Stimulated activated CD4-positive, alpha-beta T cell treated with anti-CD3 and anti-CD28 coated beads, Interleukin-1b, Interleukin-23, amount 100 ng/mL, for 1 hour (primary cell): ENCODE measurements at places on chromosomes 1 and 21.

DNA sequence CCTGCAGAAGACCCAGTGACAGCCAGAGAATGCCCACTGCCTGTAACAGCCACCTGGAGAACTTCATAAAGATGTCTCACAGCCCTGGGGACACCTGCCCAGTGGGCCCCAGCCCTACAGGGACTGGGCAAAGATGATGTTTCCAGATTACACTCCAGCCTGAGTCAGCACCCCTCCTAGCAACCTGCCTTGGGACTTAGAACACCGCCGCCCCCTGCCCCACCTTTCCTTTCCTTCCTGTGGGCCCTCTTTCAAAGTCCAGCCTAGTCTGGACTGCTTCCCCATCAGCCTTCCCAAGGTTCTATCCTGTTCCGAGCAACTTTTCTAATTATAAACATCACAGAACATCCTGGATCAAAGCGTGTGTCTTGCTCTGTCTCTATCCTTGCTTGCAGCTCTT lies 14.7 kb upstream of the PINK1 start:
- DNase-seq = no peak

DNA sequence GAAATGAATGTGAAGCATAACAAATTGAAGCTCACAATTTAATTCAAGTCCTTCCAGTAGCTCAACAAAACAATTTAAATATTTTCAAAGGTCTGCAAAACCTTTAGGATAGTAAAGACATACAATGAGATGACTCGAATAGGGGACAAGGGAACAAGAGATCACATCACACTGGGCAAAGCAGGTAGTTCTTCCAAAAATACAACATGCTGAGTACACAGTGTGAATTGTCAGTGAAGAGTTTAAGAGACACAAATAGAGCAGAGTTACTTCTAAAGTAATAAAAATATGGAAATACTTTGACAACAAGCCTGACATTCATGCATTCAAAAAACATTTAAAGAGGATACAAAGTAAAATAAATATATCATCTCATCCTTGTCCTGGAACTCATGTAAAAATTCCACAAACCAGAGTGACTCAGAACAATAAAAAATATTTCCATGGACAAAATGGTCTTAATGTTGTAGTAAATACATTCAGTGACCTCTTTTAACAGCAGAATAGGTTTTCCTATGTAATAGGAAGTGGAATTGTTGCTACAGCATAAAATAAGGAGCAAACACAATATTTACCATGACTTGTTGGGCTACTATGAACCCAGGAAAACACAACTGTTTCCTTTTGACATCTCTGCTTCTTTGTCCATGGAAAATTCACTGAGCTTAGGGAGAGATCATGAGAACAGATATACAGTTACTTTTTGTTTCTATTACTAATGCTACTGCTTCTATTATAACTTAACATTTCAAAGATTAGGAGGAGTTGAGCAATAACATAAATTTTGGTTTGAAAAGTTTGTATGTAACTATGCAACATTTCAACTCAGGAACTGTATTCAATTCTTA lies 83.7 kb upstream of the BCL10 start:
- DNase-seq = no peak

DNA sequence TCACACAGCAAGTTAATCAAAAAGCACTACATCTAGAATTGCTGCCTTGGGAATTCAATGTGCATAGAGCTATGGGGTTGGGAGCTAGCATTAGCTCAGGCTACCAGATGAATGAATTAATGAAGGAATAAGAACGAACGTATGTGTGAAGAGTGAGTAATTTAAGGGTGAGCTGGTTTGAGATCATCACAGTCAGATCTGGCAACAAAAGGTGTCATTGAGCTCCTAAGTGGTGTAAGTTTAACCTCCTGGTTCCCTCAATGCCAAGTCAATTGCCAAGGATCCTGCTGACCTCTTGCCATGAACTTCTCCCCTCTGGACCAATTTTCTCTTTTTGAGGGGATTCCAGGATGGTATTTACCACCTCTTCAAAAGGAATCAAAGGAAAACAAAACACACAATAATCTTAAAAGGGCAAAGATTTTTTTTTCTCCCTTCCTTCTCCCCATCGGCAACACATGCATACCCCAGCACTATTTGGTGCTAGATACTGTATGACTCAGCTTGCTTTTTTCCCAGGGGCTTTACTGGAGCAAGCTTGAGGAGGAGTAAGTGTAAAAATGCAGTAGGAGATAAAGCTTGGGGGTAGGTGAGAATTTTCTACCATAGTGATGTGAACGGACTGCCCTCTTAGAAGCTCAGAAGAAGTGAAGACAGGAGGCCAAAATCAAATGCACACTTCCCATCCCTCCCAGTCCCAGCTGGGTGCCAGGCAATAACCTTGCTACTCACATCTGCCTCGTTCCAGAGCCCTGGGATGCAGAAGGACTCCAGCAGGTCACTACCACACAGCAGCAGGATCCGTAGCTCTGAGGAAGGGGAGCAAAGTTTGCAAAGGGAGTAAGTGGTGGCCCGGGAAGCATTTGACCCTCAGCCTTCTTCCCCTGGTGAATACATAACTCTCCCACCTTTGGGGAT lies 92.0 kb downstream of the LAMC2 start:
- no peak for DNase-seq

- DNase-seq = no peak
Observed at GRCh38 chr21:37865156-37865555, 51.1 kb downstream of the KCNJ6 start.

DNA sequence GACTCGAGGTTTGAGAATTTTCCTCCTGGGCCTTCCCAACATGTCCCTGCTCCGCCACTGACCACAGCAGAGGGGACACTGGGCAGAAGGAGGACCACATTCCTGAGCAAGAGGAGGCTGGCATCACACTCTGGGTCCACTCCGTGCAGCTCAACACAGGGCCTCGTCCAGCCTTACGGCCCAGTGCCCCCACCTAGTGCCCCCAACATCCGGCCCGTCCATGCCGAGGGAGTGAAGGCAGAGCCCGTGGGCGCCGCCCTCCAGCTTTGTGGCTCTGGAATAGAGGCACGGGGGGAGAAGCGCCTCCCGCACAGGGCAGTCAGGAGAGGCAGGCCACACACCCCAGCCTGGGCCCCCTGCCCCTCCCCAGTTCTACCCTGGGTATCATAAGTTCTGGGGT lies 158.3 kb downstream of the NPHP4 start:
- DNase-seq = no peak

- no peak for DNase-seq
Observed at GRCh38 chr1:221837896-221838295, 96.0 kb upstream of the DUSP10 start.

GRCh38 chr1:205700865-205701401 lies 20.6 kb upstream of the SLC45A3 start:
- no peak for DNase-seq

DNA sequence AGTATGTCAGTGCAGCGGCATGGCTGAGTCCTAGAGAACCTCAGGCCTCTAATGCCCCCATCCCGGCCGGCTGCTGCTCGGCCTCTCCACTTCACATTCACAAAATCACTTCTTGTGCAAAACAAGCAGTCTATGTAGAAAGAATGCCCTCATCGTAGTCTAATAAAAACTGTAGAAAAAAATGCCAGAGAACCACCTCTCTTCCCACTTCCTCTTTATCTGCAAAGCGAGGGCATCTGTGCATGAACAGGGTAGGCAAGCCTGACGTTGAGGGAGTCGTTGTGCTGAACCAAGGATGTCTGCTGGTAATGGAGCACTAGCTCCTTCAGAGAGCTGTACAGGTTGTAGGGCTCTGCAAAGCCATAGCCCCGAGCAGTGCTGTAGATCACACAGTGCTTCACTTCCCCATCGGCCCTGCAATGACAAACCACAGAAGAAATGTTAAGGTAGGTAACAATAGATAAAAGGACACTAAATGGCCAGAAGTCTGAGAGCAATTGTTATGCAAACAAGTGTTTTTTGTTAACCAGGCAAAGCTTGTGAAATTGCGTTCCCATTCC lies 88.9 kb downstream of the PIK3R3 start:
- DNase-seq = no peak

DNA sequence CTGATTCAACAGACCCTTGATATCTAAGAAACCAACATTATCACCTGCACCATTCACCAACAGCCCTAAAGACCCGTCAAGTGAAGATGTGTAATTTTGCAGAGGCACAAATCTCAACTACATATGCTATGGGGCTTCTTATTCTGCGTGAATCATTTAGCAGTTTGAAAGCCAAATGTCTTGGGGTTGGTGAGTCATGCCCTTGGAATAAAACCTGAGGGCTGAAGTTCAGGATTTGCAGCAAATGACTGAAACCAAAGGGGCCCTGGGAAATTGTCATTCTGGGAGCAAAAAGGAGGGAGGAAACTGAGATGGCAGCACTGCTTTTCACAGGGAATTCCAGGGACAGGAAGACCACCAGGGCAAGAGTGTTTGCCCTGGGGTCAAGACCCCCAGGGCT lies 79.2 kb upstream of the TNR start:
- no peak for DNase-seq

- no peak for DNase-seq
Observed at GRCh38 chr1:111218701-111219556, 8.6 kb upstream of the CHI3L2 start.

DNA sequence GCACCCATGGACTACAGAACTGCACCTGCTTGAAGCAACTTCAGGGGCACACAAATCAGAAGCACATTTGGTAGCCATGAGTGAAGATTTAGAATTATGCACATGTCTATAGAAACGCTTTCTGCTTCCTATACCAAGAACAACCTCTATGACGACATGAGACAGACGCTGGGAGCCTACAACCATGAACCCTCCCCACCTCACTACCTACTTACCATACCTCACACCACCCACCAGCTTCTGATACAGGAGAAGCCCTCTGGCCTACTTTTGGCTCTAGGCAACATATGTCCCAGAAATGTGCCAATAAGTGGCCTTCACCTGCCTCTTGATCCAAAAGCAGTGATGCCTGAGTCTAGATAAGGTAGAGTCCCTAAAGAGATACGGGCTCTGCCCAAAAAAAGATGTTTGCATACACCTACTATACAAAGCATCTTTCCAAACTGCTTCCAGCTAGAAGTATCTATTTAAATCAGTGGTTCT lies 58.5 kb downstream of the SLC45A1 start:
- DNase-seq = no peak

DNA sequence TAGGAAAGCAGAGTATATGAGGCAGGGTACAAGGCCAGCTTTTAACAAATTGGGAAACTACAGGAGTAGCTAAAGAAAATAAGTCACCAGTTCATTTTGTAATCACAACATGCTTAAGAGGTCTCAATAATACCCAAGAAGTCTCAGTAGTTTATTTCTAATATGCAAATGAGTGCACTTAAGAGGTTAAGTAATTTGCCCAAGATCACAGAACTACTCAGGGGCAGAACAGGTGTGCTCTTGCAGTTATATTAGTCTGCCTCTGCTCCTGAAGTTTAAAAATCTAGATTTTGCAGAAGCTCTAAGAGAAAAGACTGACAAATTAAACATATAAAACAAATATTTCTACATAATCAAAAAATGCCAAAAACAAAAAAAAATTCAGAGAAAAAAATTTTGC lies 6.9 kb downstream of the EPS15 start:
- no peak for DNase-seq
